Sigmoid colon (tissue), 7 donors: ENCODE measurements at places on chromosomes 13 and 19. TPM values are rescaled to one million over a fixed set of nuclear protein-coding genes. Genes with fewer than 3 reads are reported as not detected.

- no peak for DNase-seq
Measured at GRCh38 chr19:49772850-49773432, 6.1 kb downstream of the AP2A1 start.

- DNase-seq, result no peak
Measured at GRCh38 chr19:38274739-38275138, 10.4 kb downstream of the SPINT2 start.

DNA sequence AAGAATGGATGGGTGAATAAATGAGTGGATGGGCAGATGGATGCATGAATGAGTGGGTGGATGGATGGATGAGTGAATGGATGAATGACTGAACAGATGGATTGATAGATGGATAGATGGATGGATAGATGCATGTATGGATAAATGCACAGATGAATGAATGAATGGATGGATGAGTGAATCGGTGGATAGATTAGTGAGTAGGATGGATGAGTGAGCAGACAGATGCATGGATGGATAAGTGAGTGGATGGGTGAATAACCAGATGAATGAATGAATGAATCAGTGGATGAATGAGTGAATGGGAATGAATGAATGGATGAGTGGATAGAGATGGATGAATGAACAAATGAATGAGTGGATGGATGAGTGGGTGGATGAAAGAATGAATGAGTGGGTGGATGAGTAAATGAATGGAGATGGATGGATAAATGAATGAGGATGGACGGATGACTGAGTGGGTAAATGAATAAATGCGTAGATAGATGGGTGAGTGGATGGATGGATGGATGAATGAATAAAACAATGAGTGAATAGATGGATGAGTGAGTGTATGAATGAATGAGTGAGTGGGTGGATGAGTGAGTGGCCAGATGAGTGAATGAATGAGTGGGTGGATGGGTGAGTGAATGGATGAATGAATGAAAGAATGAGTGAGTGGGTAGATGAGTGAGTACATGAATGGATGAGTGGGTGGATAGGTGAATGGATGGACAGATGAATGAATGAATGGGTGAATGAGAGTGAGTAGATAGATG lies 13.0 kb downstream of the GAS6 start:
- DNase-seq, result no peak

GRCh38 chr19:29629836-29630534 lies 23.9 kb downstream of the POP4 start:
- DNase-seq, result peak; percentile 15

GRCh38 chr19:55606471-55606787 lies 982 bp downstream of the ZNF865 start:
- DNase-seq, result no peak

DNA sequence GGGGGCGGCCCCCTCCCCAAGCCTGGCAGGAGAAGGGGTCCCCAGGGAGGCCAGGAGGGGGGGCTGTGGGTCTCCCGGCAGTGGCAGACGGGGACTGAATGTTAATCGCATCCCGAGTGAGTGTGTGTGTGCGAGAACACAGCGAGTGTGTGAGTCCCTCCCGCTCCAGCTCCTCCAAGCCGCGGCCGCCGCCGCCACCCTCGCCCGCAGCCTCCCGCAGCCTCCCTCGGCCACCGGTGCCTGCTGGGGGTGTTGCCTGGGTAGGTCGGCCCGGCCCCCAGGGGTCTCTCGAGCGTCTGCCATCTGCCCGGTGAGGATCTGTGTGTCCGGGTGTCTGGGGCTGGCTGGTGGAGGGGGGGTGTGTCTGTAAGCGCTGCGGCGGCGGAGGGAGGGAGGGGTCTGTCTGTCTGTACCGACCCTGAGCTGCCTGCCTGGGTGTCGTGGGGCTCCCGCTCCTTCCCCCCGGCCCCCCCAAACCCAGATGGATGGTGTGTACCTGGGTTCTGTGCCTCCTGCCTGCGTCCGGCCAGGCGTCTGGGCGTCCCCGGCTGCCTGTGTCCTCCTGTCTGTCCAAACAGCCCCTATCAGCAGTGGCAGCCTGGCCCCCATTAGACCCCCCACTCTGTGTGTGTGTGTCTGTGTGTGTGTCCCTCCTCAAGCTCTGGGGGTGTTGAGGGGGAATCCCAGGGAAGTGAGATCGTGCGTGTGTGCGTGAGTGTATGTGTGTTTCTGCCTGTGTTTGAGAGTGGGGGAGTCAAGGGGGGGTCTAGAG lies at the start of gene GRIN2D:
Gene GRIN2D, plus strand, starts transcription at position 110 of the 772 bp plus-strand sequence. CDS start 4,725 bp downstream, outside the sequence.
- peak; percentile 71 for DNase-seq

DNA sequence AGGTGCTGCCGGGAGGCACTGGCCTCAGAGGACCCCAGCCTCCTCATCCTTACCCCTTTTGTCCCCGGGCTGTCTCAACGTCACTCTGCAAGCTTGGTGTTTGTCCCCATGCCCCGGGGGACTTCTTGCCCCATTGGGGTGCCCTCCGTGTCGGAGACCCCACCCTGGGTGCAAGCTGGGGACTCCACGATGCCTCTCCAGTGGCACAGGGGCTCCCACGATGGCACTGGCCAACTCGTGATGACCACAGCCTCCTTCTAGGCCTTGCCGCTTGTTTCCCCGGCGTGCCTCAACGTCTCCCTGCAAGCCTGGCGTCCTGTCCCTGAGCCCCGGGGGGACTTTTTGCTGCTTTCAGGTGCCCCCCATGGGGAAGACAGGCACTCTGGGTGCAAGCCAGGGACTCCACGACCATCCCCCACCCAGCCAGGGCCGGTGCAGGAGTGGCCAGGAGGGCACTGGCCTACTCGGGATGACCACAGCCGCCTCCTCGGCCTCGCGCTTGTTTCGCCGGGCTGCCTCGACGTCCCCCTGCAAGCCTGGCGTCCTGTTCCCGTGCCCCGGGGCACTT lies 237.0 kb downstream of the TUBA3C start:
- DNase-seq, result no peak

GRCh38 chr13:109919715-109920375 lies 133.5 kb upstream of the IRS2 start:
- DNase-seq, result no peak

DNA sequence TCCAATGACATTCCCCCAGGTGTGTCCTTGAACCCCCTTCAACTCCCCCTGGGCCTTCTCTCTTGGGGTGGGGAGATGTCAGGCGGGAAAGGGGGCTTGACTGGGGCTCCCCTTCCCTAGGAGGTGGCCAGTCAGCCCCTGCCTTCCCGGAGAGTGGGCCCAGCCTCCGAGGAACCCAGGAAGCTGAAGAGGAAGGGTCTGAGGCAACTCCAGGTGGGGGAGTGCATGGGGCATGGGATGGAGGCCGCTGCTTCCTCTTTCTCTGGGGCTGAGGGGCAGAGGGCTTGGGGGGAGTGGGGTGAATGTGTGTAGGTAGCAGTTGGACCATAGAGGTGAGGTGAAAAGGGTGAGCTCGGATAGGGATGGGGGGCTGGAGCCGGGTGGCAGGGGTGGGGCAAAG lies 2.7 kb upstream of the INAFM1 start:
- DNase-seq, result no peak

DNA sequence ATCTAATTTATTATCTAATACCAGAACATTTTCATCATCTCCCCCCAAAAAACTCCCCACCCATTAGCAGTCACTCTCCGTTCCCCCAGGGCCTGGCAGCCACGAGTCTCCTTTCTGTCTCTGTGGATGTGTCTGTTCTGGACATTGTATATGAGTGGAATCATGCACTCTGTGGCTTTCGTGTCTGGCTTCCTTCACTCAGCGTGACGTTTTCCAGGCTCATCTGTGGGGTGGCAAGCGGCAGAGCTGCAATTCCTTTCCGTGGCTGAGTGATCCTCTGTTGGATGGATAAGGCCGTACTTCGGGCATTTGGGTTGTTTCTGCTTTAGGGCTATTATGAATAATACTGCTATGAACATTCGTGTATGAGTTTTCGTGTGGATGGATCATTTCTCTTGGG lies 3.1 kb downstream of the AP2S1 start:
- peak; percentile 76 for DNase-seq

DNA sequence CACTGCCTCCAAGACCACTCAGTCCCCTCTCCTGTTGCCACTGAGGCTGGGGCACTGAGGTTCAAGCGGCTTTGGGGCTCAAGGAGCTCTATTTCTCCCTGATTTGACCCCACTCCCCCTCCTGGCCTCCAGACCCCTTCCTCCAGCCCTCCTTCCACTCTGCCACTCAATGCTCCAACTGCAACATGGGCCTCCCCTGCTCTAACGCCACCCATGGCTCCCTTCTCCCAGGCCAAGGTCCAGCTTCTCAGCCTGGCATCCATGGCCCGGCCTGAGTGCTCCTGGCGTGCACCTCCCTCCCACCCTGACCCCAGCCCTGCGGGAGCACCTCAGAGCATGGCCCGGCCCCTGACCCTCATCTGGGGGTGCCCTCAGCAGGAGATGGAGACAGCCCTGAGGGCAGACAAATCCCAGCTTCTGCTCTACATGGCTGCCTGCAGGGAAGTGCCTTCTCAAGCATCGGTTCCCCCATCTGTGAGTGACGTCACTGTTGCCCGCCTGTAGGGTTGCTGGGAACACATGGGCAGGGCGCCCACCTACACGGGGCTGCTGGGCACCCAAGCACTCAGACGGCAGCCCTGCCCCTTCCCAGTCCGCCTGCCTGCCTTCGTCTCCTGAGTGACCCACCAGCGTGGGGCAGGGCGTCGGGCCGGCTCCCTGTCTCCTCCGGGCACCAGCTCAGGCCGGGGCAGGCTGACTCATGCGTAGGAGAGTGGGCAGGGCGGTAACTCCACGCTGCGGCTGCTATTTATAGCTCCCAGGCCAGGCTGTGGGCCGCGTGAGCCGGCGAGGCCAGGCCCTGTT lies 1.6 kb upstream of the DIRAS1 start:
- DNase-seq, result peak; percentile 86

DNA sequence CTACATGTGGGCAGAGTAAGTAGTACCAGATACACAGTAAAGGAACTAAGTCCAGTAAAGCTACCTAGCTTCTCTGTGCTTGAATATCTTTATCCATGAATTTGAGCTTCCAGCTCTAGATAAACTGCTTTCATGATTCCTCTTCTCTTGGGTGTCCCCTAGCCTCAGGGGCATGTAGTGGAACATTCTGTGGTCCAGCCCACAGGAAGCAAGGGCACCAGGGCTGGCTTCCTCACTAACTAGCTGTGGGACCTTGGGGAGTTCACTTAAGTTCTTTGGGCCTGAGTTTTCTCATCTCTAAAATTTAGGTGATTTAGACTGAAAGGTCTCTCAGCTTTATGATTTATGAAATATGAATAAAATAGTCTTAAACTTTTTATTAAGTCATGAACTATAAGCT lies 185.7 kb downstream of the KATNAL1 start:
- DNase-seq, result no peak

- DNase-seq, result no peak
Measured at GRCh38 chr13:50033725-50034124, 18.5 kb downstream of the KCNRG start.

DNA sequence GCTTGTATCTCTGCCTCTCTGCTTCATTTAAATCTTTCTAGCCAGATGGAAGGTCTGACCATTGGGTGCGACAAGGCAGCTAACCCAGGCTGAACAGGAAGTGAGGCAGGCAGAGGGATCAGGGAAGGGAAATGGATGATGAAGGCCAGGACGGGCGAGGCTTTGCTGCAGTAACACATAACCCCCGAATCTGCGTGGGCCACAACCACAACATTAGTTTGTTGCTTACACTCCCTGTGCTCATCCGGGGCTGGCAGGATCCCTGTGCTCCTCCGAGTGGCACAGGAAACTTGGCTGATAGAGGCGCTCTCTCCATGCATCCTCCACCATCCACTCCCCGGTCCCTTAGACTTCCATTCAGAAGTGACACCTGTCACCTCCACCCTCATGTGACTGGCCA lies 1.1 kb upstream of the FLT3LG start:
- no peak for DNase-seq

- no peak for DNase-seq
Measured at GRCh38 chr13:109157275-109157674, 527.9 kb downstream of the MYO16 start.

DNA sequence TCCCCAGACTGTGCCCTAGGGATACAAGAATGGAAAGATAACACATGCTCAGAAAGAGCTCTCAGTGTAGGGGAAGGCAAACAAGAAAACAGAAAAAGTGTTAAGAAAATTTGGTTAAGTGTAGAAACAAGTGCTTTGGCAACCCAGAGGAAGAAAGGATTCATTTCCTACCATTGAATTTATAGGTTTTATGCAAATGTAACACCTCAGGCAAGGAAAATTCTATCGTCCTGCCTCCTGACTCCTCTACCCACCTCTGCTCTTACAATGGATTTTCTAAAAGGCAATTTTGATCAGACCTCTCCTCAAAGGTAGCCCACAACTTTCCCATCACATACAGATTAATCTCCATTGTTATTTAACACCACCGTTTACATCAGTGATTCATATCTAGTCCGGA lies 298.7 kb downstream of the RFC3 start:
- no peak for DNase-seq

- no peak for DNase-seq
Measured at GRCh38 chr13:43861863-43862262, 17.7 kb downstream of the CCDC122 start.

GRCh38 chr19:52214241-52214640 lies 24.4 kb downstream of the PPP2R1A start:
- DNase-seq, result no peak

- no peak for DNase-seq
Measured at GRCh38 chr13:46639033-46639981, 86.3 kb downstream of the LRCH1 start.

DNA sequence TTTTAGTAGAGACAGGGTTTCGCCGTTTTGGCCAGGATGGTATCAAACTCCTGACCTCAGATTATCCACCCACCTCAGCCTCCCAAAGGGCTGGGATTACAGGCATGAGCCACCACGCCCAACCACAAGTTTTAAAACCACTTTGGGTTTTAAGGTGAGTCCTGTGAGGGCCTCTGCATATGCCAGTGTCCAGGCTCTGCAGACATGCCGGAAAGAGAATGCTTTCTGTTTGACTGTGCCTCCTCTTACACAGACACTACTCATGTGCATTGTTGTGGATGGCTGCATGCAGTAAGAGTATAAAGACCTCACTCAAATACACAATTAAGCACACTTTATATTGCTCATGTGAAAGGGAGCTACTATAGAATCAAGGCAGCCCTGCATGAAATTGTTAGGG lies 20.8 kb upstream of the SLC25A30 start:
- no peak for DNase-seq

Gene NCAN
- polyA plus RNA-seq, result not detected

Gene CLDND2
- not detected for polyA plus RNA-seq

Gene KLF2
- polyA plus RNA-seq, result 3.6 TPM

Gene C19orf38
- polyA plus RNA-seq, result 3.3 TPM

Gene GFY
- not detected for polyA plus RNA-seq

Gene CFAP97D2
- not detected for polyA plus RNA-seq

Gene ARHGEF7
- 11.3 TPM for polyA plus RNA-seq

Gene GZMM
- not detected for polyA plus RNA-seq
